ENCODE measurements at places on chromosomes 6 and 20.

- peak; percentile 31 for DNase-seq
Measured at GRCh38 chr6:111592726-111593511, 12.8 kb downstream of the TRAF3IP2 start.

GRCh38 chr20:25049261-25050060, 8.5 kb downstream of the ACSS1 start:
- no peak for DNase-seq

DNA sequence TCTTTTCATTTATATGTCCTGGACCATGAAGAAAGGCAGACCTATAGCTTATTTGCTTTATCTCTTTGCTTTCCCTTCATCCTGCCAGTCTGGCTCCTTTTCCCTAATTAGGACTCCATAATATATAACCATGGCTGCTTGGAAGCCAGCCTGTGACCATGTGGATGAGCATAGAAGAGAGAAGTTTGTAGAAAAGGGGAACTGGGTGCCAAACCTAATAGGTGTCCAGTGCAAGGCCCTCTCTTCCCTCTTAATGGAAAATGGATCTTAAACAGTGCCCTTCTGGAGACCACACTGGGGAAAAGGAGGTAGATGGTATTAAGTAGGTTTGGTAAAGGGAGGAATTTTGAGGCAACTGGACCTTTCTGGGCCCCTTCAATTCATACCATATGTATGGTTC, 16.7 kb upstream of the OSTM1 start:
- no peak for DNase-seq

DNA sequence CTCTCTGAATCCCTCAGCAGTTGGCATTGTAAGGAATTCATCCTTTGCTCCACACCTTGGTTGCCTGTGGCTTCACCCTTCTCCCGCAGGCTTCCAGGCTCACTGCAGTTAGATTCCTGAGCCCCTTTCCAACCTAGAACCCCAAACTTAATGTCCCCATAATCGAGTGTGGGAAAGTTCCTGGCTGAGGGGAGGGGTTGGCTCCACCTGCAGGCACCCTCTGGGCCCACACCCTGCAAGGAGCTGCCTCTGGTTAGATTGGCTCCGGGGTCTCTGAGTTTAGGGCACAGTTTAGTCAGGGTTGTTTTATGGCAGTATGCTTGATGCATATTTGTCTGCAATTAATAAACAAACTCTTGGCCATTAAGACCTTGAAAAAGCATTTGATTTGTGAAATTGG, 63.4 kb downstream of the MTHFD1L start:
- no peak for DNase-seq

DNA sequence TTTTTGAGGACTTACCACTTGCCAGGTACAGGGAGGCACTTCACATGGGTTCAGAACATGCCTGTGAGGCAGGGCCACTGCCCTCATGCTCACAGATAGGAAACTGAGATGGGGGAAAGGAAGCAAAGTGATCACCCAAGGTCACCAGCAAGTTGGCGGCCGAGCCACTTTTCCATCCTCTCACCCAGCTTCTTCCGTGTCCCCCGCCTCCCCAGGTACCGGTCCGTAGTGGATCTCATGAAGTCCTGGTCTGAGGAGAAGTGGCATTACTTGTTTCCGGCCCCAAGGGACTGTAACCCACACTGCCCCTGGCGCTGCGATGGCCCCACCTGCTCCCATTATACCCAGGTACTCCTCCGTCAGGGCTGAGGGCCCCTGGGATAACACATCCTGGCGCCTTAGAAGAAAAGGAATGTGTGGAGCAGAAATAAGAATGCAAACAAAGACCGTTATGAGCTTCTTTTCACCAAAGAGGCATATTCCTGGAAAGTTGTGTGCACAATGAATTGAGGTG, 6.4 kb downstream of the R3HDML start:
- no peak for DNase-seq

- DNase-seq: no peak
Measured at GRCh38 chr6:121925024-121925423, 474.4 kb upstream of the HSF2 start.

DNA sequence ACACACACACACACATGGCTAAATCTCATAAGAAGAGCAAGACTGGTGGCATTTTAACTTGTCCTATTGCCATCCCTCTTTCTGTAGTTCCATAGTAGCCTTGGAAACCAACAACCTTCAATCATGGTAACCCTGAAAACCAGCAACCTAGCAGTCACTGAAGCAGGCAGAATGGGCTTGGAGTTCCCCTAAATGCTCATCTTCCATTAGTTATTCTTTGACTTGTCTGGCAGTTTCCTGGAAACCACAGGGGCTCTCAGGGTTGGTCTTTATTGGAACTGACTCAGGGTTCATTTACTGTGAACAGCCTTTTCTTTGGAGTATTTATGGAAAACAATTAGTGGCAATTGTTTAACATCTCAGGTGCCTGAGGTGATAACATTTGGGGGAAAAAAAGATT, 19.4 kb upstream of the BRPF3 start:
- no peak for DNase-seq

DNA sequence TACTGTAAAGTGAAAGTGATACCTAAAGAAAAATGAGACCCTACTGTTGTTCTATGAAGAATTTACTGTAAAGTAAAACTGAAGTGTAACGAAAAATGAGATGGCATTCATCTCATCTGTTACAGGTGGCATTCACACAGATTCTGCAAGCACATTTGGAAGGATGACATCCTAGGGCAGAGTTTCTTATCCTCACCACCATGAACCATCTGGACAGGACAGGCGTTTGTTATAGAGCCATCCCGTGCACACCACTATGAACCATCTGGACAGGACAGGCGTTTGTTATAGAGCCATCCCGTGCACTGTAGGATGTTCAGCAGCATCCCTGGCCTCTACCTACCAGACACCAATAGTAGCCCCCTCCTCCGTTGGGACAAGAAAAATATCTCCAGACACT, 294.8 kb downstream of the GMDS start:
- DNase-seq: no peak

GRCh38 chr6:150531957-150532356, 67.7 kb upstream of the PLEKHG1 start:
- no peak for DNase-seq

DNA sequence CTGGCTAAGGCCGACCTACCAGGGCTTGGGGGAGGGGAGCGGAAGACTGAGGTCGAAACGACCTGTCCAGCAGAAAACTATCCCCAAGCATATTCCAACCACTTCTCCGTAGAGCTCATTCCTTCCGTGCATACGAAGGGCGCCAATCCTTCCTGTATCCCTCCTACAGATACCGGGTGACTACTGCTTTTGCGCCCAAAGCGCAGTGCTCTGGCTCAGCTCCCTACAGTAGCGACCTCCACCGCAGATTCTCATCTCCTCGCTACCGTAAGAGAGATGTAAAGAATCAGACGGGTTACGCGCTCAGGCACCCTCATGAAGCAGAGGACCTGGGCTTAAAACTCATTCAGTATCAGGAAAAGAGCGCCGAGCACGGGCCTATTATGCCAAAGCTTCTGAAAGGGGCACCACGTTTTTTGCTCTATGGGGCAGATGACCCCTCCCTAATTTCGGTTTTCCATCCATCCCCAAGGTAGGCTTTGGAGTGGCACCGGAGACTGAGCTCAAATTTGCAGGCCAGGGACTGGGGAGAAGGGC, 563 bp upstream of the NNAT start:
- no peak for DNase-seq

GRCh38 chr6:83359638-83360037, 71.2 kb downstream of the ME1 start:
- DNase-seq: no peak

- DNase-seq: no peak
Measured at GRCh38 chr20:46826343-46826984, 68.2 kb upstream of the EYA2 start.

GRCh38 chr6:127854009-127854408, 46.8 kb downstream of the THEMIS start:
- no peak for DNase-seq

DNA sequence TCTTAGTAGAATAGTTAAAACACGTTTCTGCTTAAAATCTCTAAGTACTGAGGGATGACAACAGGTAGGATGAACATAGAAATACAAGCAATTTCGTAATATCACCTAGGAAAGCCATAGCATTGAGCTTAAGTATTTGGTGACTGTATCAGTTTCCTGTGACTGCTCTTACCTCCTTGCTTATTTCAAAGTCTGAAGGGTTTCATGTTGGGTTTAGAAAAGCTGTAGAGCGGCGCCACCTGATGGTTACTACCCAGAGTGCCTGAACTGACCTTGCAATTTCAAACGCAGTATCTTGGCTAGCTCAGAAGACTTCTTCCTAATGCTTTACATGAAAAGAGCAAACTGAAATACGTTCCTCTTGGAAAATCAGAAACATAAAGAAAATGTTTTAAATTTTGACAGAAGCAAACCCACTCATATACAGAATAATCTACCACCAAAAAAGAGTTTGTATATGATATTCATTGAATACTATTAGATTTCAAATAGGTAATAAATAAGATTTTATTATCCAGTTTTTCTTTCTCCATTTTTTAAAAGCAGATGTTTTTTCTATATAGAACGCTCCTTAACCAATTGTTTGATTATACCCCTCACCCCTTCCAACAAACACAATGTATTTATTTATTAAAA, 82.3 kb upstream of the RIPOR2 start:
- DNase-seq: no peak

DNA sequence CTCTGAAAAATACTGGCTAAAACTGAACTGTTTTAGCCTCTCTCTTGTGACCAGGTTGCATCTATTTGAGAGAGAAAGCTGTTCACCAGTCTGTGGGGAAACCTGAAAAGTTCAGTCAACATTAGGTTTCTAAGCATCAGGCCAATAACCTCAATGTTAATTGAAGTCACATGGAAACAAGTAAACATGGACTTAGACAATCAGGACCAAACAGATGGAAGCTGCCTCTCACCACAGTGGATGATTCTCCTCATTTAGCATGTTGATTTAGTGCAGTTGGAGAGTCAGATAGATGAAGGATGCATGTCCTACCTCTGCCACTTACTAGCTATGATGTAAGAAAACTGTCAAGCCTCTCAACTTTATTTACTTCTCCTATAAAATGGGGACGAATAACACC, 18.2 kb downstream of the SCGN start:
- DNase-seq: no peak

DNA sequence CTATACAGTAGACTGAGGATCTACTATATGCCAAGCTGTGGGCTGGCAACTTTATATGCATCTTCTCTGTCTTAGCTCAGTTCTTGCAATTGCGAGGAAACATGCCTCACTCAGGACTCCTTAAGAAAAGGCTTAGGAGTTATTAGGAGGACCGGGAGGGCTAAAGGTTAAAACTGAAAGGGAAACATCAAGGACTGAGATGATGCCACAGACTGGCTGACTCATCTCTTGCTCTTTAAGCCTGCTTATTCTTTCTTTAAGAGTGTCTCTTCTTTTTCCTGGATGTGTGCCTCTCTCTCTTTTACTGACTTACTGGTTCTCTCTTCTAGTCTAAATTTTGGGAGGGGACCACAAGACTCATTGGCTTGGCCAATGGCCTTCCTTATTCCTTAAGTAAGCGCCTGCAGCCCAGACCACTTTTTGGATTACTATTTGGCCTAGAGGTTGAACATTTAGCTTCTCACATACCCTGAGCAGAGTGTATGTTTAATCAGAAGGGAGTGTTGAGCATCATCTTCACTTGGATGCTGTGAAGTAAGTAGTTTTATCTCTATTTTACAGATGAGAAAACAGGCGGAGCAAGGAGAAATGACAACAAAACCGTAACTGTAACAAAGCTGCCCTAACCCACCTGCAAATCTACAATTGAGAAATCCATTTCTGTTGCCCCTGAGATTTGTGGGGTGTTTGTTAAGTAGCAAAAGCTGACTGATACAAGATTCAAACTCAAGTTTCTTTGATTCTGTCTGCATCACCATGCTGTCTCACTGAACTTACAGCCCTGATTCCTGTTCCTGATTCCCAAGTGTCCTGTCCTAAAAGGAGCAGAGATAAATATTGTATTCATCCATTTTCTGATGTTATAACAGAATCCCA, 7.2 kb upstream of the SDC4 start:
- DNase-seq: no peak

DNA sequence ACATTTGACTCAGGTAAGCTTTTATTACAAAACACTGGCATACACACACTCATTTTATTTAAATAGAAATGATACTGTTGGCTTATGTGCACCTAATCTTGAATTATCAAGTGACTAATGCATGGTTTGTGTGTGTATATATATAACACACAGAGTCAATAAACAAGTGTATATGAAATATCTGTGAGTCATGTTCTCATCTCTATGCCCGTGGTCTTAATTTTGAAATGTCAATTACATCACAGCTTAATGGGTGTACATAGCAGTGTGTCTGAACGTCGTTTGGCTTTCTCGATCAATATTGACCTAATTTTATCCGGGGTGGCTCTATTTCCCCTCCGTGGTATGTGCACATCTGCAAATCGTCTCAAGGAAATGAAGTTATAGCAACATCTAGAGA, 104.0 kb upstream of the ZFP64 start:
- DNase-seq: no peak

DNA sequence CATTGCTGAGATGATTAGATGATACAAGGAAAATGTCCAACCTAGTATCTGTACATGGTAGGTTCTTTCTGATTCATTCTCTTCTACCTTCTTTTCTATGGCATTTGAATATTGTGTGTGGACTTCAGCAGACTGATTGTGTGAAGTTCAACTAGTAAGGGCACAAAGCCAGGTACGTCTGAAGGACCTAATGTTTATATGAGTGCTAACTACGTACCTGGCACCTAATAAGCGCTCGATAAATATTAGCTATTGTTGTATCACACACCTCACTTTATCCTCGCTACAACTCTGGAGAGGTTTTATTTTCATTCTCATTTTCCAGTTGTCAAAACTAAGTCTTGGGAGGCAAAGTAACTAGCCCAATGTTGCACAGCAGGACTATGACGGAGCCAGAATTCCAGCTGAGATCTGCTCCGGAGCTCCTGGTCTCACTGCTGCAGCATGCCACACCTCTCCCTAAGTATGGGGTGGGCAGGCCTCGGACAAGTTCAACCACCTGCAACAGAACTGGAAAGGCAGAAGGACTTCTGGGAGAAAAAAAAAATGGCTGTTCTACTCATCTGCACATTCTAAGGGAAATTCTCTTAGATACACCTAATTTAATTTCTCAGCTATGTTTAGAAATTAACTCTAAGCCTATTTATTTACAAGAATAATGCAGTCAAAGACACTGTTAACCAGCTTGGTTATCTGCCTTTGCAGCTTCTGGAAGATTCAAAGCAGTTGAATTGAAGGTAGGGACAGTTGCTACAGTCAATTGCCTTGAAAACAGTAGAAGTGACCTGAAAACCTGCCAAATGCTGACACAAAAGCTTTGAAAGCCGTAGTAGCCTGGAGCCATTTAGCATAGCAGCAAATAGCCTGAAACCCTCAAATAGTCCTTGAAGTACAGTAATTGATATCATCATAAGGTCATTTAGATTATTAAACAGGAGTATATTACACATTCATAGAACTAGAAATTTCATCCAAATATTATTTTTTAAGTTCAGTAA, 165.0 kb downstream of the PDE7B start:
- DNase-seq: no peak

- no peak for DNase-seq
Measured at GRCh38 chr6:71190809-71191208, 97.8 kb upstream of the OGFRL1 start.

Data from cerebellar nuclear complex (tissue), 1 donor.